ENCODE measurements at places on chromosomes 7 and 10. TPM values are rescaled to one million over a fixed set of nuclear protein-coding genes. Genes with fewer than 3 reads are reported as not detected.

GRCh38 chr7:4801839-4802231, 26.4 kb downstream of the AP5Z1 start:
- DNase-seq = no peak

The MYO1G gene
- total RNA-seq = under 0.01 TPM

The C10orf90 gene
- not detected for total RNA-seq

- no peak for DNase-seq
These were observed 116.7 kb upstream of the TMEM106B start for GRCh38 chr7:12094365-12094921.

DNA sequence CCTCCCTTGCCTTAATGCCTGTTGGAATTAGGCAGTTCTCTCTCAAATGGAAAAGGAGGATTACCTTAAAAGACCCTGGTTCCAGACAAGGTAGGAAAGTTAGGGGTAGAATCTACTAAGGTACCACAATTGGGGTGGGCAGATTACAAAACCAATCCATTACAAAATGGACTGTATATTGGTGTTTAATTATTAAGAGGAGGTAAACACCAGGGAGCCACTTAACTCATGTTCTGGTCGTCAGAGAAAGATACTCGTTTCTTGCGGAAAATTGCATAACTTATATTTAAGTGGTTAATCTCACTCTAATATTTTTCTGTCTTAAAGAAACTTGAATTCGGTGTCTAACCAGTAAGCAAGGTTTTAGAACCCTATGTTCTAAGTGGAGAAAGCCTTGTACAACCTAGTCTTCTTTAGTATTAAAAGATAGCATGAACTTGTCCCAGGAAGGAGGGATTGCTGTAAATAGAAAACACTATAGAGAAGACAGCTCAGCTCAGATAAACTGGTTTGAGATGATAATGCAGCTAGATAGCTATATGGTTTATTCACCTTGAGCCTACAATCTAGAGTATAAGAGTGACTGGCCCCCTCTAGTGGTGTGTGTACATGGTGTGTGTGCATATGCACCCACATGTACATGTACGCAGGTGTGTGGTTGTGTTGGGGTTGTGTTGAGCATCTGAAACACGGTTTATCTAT, 58.0 kb upstream of the STRIP2 start:
- peak; percentile 43 for DNase-seq

- DNase-seq = peak; percentile 78
These were observed 13.1 kb downstream of the PLCE1 start for GRCh38 chr10:94006591-94007550.

GRCh38 chr7:94998266-94999068, 91.1 kb downstream of the PPP1R9A start:
- DNase-seq = no peak

The KCNH2 gene
- 0.56 TPM for total RNA-seq

- no peak for DNase-seq
These were observed 22.3 kb downstream of the VSIR start for GRCh38 chr10:71750986-71751385.

- DNase-seq = peak; percentile 1
These were observed 110.5 kb downstream of the EBF3 start for GRCh38 chr10:129853562-129853903.

DNA sequence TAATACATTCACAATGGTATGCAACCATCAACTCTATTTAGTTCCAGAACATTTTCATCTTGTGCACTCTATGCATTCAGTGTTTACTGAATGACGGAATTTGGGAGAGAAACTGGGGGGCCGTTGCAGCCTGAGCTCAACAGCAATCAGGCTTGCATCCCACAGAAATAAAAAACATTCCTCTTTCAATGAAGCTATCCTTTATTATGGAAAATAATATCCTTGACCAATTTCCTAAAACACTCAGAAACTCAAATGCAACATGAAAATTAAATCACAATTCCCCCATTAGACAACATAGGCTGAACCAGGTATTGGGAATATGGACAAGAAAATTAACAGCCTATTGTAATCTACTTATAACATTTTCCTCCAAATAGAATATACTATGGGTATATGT, 6.3 kb upstream of the EXOC4 start:
- no peak for DNase-seq

- peak; percentile 43 for DNase-seq
These were observed 4.8 kb downstream of the INA start for GRCh38 chr10:103281753-103282152.

GRCh38 chr7:158126661-158127060, 461.0 kb downstream of the PTPRN2 start:
- DNase-seq = no peak

GRCh38 chr10:100482181-100482833, 19.5 kb downstream of the WNT8B start:
- peak; percentile 74 for DNase-seq

The TLX1 gene
- total RNA-seq = not detected
